Tongue (tissue), 3 donors: ENCODE measurements at places on chromosomes 7 and 10. TPM values are rescaled to one million over a fixed set of nuclear protein-coding genes. Genes with fewer than 3 reads are reported as not detected.

Gene BMPER
- 30.2 TPM for total RNA-seq

DNA sequence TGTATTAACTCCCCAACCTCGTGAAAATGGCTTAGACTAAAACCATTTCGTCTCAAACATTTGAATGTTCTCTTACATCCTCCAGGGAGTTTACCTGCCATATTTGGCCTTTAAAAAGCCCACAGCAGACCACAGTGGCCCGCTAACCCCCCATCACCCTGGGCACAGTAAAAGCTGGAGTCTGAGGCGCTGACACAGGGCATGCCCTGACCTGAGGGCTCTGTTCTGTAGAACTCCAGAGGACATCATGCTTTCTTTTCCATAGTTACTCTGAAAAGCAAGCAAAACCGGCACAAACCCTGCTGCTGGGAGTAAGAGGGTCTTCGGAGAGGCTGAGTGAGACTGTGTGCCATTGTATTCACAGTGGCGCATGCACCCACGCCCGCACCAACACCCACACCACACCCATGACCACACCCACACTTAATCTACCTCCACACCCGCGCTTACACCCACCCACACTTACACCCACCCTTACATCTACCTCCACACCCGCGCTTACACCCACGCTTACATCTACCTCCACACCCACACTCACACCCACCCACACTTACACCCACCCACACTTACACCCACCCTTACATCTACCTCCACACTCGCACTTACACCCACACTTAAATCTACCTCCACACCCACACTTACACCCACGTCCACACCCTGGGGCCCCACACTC is 32.1 kb downstream of the LRRC27 start:
- no peak for DNase-seq

Gene OTUD1
- 24.1 TPM for total RNA-seq

DNA sequence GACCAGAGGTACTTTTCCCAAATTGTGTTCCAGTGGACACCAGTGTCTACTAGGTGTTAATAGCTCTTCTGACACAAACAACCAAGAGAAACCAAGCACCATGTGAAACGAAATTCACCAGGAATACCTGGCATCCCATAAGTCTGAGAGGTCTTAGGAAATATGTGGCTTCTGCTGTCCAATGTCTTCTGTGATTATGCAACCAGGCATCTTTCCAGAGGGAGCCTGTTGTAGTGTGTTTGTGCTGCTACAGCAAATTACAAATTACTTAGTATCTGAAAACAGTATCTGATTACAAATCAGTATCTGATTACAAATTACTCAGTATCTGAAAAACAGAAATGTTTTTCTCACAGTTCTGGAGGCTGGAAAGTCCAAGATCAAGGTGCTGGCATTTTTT is 133.6 kb upstream of the NPVF start:
- no peak for DNase-seq

Gene TMEM139
- 0.51 TPM for total RNA-seq

- DNase-seq = no peak
Observed at GRCh38 chr10:11294831-11295450, 277.3 kb downstream of the CELF2 start.

Gene CYP2C19
- 2.1 TPM for total RNA-seq

DNA sequence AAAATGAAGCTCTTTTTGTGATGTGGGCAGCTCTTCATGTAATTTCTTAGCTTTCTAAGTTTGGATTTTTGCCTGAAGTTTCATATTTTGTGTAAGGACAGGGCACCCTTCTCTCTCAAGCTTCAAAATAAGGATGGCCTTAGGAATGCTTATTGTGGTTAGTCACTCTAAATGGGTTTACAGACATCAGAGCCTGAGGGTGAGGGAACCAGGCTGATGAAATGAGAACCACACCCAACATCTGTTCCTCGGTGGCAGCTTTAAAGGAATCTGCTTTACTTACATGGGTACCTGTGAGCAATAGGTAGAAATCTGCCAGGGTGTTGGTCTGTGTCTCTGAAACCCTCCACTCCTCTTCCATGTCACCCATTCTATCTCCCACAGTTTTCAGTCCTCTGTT is 174.3 kb downstream of the EMX2 start:
- no peak for DNase-seq

Gene MUC12
- total RNA-seq = not detected

DNA sequence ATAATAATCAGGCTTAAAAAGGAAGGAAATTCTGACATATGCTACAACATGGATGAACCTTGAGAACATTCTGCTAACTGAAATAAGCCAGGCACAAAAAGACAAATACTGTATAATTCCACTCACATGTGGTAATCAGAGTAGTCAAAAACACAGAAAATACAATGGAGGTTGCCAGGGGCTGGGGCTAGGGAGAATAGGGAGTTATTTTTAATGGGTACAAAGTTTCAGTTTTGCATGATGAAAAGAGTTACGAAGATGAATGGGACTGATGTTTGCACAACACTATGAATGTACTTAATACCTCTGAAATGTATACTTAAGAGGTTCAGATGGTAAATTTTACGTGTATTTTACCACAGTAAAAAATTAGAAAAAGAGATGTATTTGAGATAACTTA is 145.6 kb downstream of the DOCK4 start:
- DNase-seq = peak; percentile 28

GRCh38 chr7:116616555-116617059 is 55.4 kb upstream of the MET start:
- no peak for DNase-seq

DNA sequence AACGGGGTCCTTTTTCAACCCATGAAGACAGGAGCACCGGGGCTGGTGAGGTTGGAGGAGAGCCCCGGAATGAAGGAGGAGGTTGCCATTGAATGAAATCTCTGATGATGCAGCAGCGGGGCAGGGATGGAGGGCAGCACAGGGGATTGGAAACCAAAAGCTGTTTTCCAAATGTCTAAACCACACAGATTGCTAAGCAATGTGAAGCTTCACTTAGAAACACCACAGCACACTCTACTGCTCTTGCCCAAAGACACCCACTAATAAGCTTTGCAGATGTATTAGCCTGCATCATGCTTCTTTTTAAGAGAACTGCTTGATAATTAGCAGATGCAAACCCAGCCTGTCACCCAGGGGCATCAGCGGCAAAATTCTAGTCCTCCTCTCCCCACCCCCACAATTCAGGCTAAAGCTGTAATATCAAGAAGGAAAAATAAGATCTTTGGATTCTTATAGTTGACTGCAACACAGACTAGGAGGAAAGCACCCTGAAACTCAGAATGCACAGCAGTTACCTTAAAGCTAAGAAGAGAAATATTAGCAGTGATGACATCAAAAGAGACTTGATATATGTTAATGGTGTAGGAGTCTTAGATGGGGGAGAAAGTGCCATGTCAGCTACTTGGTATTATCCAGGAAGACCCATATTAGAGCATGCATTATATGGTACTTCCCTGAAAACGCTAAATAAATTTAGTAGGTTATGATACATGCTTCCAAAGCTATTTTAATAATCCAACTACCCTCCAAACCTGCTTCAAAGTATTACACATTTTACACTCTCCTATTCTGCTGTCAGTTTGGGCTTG is 666.7 kb downstream of the KCNMA1 start:
- DNase-seq = no peak

Gene HPS6
- total RNA-seq = 23.0 TPM

DNA sequence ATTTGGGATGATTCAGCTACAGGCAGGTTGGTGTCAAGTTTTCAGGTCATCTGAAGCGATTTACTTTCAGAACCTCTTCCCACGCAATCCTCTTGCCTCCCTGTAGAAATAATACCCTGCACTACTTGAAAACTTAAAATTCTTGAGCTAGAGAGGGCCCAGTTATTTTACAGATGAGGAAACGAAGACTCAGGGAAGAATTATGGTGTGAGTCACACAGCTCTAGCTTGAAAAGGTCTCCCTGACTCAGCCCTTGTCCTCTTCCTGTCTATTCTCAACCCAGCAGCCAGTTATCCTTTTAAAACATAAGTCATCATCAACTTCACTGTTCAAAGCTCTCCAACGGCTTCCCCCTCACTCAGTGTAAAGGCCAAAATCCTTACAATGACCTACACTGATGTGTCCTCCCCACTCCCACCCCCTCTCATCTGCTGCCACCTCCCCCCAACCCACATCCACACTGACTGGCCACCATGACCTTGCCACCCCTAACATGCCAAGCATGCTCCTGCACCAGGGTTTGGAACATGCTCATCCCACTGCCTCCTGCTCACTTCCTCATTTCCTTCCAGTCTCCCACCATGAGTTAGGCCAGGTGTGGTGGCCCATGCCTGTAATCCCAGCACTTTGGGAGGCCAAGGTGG is 3.4 kb downstream of the DNMBP start:
- no peak for DNase-seq

Gene TSPAN13
- 33.8 TPM for total RNA-seq

- no peak for DNase-seq
Observed at GRCh38 chr10:74634995-74635536, 191.3 kb upstream of the KAT6B start.

Gene KCND2
- 1.3 TPM for total RNA-seq

- no peak for DNase-seq
Observed at GRCh38 chr10:52170776-52171175, 143.3 kb upstream of the DKK1 start.

Gene NPSR1
- total RNA-seq = not detected

DNA sequence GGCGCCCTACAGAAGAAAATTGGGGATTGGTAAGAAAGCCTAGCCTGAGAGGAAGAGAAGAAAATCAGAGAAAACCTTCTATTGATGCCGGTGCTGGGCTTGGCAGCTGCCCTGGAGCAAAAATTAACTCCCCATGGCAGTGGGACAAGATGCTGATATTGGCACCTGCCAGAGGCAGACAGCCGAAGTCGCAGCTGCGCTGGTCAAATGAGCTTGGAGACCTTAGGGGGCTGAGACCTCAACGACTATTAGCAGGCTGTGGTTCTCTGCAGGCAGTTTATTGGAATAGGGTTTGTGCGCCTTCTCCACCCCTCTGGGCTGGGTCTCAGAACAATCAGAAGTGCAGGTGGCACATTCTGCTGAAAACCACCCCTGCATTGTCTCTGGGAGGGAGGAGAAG is 213.7 kb downstream of the GFRA1 start:
- DNase-seq = peak; percentile 62

GRCh38 chr10:76080991-76081390 is 649.6 kb downstream of the LRMDA start:
- DNase-seq = no peak

DNA sequence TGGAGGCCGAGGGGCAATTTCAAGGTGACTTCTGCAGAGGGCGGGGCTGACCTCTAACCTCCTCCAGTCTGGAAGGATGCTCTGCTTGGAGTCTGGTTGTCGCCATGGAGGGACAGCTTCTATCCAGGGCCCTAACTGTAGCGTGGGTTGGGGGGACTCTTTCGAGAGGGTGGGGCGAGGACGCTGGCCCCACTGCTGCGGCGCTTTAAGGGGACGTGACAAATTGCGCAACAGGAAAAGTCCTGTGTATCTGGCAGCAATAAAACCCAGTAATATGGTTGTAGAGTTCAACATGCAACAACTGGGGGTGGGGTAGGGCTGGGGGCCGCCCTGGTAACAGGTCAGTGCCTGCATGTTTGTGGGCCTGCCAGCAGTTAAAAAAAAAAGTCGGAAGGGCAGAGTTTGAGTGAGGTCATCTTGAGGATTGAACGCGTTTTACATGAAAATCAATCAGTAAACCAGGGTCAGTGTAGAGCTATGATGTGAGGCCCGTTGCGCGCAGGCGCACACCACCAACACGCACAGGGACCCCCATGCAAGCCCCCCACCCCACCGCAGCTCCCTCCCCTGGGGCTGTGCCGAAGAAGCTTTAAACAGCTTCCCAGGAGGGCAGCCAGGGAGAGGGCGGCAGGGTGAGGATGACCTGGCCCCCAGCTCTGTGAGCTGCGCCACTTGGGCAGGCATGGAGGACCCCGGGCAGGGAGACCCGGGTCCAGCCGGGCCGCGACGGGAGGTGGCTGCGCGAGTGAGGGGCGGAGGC is 4.3 kb downstream of the SHH start:
- DNase-seq = no peak

Gene BLNK
- total RNA-seq = 2.2 TPM

Gene PRSS37
- not detected for total RNA-seq

GRCh38 chr7:135168001-135168400 is 2.5 kb downstream of the CYREN start:
- DNase-seq = no peak

- DNase-seq = no peak
Observed at GRCh38 chr7:114818501-114818900, 103.4 kb upstream of the MDFIC start.

Gene ZEB1
- total RNA-seq = 170 TPM

DNA sequence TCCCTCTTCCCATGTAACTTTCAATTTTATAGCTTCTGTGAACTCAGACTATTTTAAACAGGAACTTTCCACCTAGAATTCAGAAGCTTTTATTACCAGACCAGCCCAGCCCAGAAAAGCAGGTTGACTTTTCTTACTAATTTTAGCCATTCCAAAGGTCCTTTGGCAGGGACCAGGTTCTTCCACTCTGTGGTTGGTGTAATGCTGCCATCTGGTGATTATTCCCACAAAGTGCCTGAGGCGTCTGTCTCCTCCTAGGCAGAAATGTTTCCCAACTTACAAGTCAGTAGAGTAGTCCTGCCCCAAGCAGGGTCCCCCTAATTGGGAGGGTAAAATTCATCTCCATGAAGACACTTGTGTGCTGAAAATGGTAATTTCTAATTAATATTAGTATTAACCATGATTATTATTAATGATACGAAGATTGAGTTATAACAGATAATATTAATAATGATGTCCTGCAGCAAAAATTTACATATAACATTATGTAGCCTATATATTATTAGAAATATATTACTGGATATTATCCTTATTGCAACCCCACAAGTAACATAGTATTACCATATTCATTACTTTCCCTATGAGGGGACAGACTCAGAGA is 53.0 kb upstream of the PPP1R17 start:
- peak; percentile 85 for DNase-seq

Gene GFRA1
- 122 TPM for total RNA-seq

- DNase-seq = no peak
Observed at GRCh38 chr7:133746847-133747246, 380.3 kb upstream of the LRGUK start.

Gene ECHDC3
- 28.4 TPM for total RNA-seq

DNA sequence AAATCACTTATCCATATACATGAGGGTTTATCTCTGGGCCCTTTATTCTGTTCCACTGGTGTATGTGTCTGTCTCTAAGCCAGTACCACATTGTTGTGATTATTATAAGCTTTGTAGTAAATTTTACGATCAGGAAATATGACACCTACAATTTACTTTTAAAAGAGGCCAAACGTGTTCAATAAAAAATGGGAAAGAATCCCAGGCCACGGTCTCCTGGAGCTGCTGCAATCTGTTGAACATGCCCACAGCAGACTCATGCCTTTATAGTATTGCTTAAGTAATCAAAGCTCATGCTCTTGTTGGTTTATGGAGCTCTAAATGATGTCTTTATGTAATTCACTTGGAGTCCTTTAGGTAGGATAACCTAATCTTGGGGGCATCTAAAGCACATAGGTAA is 273.0 kb downstream of the ZMYND11 start:
- DNase-seq = no peak

- no peak for DNase-seq
Observed at GRCh38 chr7:8413600-8413999, 19.8 kb upstream of the NXPH1 start.

GRCh38 chr10:72340510-72341261 is 14.0 kb downstream of the DNAJB12 start:
- DNase-seq = peak; percentile 69

- DNase-seq = no peak
Observed at GRCh38 chr10:4710858-4711257, 115.1 kb upstream of the AKR1E2 start.
